ENCODE measurements at places on chromosomes 4 and X. TPM values are rescaled to one million over a fixed set of nuclear protein-coding genes. Genes with fewer than 3 reads are reported as not detected.

GRCh38 chr4:38232741-38233140 is 272.5 kb downstream of the PTTG2 start:
- DNase-seq = no peak

DNA sequence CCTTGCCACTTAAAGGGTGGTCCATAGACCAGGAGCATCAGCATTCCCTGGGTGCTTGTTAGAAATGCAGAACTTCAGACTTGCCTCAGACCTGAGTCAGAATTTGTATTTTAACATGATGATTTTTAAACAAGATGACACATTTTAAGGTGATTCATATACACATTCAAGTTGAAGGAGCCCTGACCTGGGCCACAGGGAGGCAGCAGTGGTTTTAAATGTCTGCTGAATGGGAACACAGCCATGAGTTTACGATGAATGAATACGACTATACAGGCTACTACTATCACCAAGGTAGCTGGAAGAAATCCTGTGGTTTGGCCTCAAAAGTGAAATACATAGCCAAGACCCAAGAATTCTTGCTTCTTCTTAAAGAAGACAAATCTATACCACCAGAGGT is 2.9 kb downstream of the HDAC8 start:
- no peak for DNase-seq

PCDH19 gene
- total RNA-seq = 0.08 TPM

F8A2 gene
- not detected for total RNA-seq

DNA sequence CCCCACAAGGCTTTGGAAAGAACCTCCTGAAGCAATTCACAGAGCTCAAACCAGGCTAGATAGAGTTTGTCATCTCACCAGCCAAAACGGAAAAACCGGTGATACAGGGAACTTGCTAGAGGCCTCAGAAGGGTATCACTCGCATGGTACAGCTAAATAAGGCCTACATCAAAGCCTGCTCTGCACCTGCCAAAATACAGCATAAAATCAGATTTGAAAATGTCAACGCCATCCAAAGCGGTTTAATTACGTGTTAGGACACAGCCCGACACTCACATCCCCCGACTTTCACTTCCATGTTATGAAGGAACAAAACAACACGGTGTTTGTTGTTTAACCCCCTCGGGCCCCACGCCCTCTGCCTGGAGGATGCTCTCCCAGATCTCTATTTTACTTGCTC is 65.0 kb downstream of the MAPK10 start:
- DNase-seq = no peak

DNA sequence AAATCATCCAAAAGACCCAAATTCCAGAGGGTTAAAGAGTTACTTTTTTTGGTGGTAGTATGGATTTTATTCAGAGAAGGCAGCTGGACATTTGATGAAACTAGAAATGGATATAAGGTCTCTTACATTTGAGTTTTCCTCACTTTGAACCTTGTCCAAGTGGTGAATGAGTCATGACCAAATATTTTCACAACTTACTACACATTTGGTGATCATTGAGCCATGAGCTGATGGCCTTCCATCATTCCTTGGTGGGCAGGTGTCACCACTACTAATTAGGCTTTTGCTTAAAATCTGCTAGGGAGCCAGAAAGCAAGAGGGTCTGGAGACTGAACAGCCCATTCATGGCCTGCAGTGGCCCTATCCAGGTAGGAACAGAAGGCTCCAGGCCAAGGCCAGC is 620.2 kb upstream of the INTU start:
- no peak for DNase-seq

- DNase-seq = no peak
Observed at GRCh38 chr4:99382745-99383360, 30.3 kb upstream of the ADH1C start.

DNA sequence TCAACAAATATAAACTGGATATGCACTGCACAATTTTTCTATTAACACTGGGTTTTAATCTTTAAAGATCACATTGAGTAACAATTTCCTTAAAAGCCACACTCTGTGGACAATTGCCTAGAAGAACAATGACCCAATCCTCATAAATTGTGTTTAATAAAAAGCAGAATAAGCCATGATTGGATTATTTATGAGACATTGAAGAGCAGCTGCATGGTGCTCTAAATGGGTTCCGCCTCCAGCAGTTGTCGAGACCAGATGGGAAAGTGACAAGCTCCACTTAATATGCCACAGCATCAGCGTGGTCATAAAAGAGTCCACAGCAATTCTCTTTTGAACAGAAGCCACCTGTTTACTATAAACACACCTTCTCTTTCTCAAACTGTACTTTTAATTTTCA is 635.2 kb upstream of the FRG1 start:
- no peak for DNase-seq

DNA sequence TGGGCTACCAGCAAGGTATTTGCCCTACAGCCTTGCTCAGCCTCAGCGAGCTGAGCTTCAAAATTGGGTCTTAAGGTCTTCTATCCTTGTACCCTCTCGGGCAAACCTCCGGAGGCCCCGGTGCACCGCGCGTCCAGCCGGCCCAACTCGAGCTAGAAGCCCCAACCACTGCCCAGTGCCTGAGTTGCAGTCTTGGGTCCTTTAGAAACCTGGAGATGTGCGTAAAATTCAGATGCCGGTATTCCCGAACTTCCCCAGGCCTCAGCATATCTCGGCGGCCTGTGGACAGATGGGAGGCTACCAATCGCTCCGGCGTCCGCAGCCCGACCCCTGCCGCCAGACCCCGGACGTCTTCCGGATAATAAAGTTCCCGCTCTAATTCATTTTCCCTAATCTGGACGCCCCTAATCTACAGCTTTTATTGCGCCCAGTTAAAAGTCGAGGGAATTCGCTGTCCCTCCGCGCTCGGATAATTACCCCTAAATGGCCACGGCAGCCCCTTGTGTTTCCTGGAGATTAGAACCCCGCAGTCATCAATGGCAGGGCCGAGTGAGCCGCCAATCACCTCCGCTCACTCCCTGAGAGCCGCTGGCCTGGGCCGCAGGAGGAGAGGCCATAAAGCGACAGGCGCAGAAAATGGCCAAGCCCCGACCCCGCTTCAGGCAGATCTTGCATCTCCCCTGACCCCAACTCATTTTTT is 1.5 kb upstream of the MSX1 start:
- DNase-seq = no peak

GRCh38 chr4:96523611-96524010 is 683.7 kb downstream of the PDHA2 start:
- no peak for DNase-seq

- DNase-seq = no peak
Observed at GRCh38 chrX:68654693-68655092, 7.2 kb downstream of the STARD8 start.

DNA sequence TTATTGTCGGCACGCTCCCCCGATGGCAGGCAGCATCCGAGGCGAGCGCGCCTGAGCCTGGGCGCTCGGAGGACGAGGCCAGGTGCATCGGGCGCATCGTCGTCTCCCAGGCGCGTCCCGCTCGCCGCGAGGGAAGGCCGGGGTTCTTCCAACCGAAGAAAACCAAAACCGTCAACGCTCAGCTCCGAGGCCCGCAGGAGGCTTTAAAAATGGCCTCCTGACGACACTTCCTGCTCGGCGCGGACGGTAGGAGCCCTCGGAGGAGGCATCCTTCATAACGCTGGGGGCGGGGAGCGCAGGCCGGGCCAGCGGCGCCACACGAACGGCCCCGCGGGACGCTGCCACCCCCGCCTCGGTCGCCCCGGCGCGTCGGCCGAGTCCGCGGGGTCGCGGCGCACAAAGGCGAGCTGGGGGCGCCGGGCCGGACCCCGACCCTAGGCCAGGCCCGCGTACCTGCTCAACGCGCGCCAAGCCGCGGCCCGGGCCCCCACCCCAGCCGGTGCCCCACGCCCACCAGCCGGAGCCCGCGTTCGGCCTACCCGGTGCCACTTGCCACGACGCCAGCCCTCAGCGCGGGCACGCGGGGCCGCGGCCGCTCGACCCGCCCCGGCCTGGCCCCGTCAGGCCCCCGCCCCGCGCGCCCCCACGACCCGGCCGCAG is 501 bp downstream of the ZNF518B start:
- DNase-seq = no peak

- no peak for DNase-seq
Observed at GRCh38 chr4:88008743-88009171, 1.3 kb downstream of the PKD2 start.

GLRA2 gene
- total RNA-seq = not detected

XG gene
- total RNA-seq = not detected

DNA sequence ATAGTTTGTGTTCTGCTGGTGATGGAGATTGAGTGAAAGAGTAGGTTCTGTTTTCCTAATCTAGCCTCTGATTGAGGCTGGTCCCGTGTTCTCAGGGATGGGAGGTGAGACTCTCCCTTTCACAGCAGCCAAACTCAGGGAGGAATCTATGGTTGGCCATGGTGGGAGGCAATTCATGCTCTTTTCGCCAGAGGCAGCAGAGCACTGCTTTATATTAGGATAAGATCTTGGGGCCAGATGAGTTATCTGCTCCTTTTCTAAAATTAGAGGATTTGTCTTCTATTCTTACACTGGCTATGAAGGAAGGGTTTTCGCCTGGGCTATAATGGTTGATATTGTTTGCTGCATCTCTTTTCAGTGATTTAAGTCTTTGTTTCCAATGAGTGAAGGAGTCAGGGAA is 63.9 kb upstream of the NLGN4X start:
- DNase-seq = no peak

UGT2B11 gene
- total RNA-seq = not detected

GRCh38 chr4:124934916-124935315 is 222.4 kb upstream of the ANKRD50 start:
- no peak for DNase-seq

- DNase-seq = no peak
Observed at GRCh38 chrX:31219174-31219573, 147.3 kb upstream of the FTHL17 start.

DNA sequence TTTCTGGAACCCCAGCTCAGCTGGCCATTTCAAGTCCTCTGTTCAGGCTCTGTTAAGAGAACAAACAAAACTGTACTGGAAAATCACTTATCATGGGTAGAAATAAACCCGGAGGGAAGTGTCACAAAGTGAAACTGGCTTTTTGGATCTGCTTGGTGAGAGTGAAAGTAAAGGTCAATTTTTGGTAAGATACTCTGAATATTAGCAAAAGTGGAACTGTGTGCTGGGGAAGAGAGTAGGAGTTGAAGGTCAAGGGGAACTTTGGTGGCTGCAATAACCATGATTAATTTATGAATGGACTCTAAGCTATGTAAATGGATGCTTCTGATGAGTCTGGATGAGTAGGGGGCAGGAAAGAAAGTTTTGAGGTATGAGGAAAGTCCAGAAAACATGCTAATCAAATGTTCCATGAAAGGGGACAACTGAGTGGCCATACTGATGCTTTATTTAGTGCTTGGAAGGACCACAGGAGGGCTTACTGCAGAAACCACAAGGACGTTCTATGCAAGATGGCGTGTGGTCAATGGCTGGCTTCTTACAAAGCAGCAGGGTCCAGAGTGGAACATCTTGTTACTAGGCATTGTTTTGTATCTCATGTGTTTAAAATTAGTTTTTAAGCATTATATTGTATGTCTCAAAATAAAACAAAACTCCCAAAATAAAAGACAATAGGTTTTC is 36.8 kb upstream of the TNIP3 start:
- DNase-seq = no peak

ATP1B4 gene
- total RNA-seq = not detected

GRCh38 chr4:15366721-15367120 is 61.1 kb upstream of the C1QTNF7 start:
- no peak for DNase-seq

- no peak for DNase-seq
Observed at GRCh38 chrX:104749951-104750610, 184.1 kb downstream of the IL1RAPL2 start.

PCSK1N gene
- total RNA-seq = 17.8 TPM

DNA sequence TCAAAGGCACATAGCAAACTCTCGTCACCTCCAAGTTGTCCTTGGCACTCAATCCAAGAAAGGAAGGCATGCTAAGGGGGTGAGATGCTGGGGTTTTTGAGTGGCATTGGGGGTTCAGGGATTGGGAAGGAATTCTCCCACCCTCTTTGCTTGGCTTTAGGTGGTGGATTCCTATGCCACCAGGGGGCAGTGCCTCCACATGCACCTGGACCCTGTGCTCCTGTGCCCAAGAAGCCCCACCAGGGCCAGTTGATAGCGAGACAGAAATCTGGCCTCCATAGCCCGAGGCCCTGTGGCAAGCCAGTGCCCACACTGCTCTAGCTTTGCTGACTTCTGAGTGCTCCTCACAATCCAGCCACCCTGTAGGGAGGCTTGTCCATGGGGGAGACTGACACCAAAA is 2.0 kb upstream of the FATE1 start:
- peak; percentile 5 for DNase-seq

- no peak for DNase-seq
Observed at GRCh38 chr4:123871341-123871740, 474.7 kb downstream of the SPRY1 start.

TMEM144 gene
- 6.0 TPM for total RNA-seq

DNA sequence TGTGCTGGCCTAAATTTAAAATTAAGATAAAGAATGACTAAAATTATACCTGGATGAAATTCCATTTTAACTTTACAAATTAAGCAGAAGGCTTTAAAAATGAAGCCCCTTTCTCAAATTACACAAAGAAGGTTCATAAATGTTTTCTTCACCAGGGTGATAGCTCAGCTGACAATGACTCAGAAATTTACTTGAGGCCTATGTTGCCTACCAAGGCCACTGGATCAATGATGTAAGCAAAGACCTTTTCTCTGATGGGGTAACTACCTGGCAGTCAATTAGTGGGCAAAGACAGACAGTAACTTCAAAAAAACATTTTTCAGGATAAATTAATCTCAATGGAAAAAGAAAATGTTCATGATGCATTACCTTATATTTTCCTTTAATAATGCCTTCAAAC is 23.9 kb upstream of the GPR34 start:
- DNase-seq = no peak

BMPR1B gene
- 0.62 TPM for total RNA-seq

DNA sequence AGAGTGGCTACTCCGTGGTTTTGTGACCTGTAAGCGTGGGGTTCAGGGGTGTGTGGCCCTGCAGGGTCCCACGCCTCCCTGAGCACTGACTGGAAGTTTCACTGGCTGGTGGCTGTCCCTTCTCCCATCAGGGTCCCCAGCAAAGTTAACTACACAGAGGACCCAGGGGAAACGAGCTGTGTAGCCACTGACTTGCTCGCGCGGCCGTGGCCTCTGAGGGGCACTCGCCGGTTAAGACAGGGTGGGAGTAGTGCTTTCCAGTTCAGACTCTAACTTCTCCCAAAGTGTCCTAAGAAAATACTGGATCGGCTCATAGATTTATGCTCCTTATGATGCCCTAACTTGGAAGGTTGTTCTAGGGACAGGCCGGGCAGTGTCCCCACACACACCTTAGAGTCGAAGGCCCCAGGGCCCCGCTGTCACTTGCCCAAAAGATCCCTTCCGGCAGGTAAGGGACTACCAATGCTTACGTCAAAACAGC is 28.2 kb downstream of the NELFA start:
- DNase-seq = no peak

Measured in Panc1 (cell line).